Hematopoietic multipotent progenitor cell treated with erythropoietin and hydrocortisone succinate and interleukin-3 and kit ligand, for 8 days (in vitro differentiated cells): ENCODE measurements at places on chromosomes 2 and 18.

GRCh38 chr2:43725711-43726246 lies 48.1 kb upstream of the DYNC2LI1 start:
- DNase-seq = no peak

DNA sequence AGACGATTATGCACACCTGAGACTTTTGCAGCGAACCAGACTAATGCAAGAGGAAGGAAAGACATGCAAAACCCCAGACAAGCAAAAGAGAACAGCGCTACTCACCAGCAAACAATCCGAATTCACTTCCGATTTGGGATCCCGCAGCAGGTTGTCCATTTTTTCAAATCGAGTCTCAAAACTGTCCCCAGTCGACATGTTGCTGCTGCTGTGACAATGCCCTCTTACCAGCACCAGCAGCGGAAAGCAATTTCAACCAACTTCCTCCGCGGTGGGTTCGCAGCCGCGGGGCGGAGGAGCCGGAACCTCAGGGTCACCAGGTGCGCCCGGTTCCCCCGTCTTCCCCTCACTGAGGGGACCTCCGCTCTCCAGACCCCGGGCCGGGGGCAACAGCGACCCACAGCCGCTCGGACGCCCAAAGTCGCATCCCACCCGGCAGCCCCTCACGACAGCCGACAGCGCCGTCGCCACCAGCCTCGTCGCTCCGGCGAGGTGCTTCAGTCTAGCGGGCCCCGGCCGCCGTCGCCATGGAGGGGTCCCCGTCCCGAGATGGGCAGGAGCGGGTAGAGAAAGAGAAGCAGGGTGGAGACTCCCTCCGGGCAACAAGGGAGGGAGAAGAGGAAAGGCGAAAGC lies 784 bp downstream of the ROCK1 start:
- DNase-seq = peak; percentile 42

DNA sequence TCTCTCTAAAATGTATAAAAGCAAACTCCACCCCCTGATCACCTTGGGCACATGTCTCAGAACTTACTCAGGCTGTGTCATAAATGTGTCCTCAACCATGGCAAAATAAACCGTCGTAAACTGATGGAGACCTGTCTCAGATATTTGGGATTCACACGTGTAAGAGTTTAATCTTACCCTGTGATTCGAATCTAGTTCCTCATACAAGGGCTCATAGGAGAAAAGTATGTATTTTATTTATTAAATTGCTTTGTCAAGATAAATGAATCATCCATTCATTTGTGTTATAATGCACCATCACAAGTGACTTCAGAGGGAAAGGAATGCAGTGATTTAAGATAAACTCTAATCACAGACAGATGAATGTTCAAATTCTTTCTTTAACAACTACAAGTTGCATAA lies 712.5 kb upstream of the LRATD1 start:
- DNase-seq = no peak

DNA sequence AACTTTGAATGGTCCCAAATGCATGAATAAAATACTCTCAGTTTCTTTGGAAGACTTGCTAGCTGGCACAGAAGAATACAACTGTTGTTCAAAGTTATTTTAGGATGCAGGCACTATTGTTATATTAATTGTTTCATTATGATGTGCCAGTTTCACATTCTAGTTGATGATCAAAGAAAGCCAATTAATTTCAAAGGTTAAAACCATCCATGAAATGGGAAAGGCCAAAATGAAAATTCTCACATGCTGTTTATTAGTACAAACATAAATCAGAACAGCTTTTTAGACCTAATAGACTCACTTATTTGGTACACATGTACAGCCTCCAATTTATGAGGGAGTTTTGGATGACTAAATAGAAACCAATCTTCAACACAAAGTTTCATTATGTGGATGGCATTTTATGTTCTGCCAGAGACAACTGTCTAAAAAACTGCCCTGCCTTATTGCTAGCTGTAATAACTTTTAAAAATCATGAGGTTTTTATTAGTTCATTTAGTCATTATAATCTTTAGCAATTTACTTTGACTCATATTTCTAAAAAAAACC lies 42.2 kb downstream of the RFTN2 start:
- DNase-seq = no peak

DNA sequence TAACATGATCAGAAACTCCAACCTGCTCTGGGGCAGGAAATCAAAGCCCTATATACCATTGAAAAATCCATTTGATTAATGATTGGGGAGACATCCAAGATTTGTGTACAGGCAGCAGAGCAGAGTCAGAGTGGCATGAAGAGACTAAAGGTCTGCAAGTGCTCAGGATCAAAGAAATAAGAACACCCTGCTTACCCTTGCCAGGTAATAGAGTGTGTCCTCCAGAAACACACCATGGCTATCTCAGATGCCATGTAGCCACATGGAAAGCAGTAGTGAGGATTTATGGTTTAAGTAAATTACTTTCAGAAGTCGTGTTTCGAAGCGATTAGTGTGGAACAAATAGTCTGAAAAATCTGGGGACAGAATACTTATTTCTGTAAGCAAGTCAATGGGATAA lies 592.9 kb downstream of the SUCLG1 start:
- no peak for DNase-seq
